ENCODE measurements at places on chromosomes 5 and 9.

DNA sequence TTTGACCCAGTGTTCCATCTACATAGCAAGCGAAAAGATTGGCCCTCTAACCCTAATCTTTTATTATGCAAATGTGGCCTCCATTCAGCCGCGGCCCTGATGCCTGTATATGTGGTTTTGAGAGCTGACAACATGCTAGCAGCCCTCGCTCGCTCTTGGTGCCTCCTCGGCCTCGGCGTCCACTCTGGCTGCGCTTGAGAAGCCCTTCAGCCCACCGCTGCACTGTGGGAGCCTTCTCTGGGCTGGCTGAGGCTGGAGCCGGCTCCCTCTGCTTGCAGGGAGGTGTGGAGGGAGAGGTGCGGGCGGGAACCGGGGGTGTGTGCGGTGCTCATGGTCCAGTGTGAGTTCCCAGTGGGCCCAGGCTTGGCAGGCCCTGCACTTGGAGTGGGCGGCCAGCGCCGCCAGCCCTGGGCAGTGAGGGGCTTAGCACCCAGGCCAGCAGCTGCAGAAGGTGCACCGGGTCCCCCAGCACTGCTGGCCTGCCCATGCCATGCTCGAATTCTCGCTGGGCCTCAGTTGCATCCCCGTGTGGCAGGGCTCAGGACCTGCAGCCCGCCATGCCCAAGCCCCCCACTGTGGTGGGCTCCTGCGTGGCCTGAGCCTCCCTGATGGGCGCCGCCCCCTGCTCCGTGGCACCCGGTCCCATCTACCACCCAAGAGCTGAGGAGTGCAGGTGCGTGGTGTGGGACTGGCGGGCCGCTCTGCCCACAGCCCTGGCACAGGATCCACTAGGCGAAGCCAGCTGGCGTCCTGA, 757.5 kb upstream of the CTNND2 start:
- DNase-seq: no peak

- DNase-seq: no peak
Observed at GRCh38 chr9:95091601-95092261, 225.8 kb downstream of the FANCC start.

DNA sequence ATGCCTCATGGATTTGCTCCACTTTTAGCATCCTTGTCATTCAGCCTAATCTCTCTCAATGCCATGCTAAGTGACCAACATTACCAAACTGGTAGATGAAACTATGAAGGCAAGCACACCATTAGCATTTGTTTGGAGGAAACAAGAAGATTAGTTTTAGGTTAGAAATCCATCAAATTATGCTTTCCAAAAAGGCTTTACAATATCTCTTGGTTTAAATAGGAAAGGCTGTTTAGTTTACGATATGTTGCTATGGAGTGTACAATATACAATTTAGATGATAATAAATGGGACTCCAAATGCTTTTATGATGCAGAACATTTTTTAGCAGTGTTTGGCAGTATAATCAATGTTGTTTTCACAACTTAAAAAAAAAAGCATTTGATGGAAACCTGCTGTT, 47.8 kb upstream of the CTXN3 start:
- no peak for DNase-seq

GRCh38 chr5:67732921-67733320, 482.6 kb upstream of the PIK3R1 start:
- DNase-seq: no peak

GRCh38 chr9:112332214-112332613, 1.2 kb downstream of the PTBP3 start:
- DNase-seq: no peak

GRCh38 chr5:136052692-136053335, 24.0 kb downstream of the TGFBI start:
- no peak for DNase-seq

DNA sequence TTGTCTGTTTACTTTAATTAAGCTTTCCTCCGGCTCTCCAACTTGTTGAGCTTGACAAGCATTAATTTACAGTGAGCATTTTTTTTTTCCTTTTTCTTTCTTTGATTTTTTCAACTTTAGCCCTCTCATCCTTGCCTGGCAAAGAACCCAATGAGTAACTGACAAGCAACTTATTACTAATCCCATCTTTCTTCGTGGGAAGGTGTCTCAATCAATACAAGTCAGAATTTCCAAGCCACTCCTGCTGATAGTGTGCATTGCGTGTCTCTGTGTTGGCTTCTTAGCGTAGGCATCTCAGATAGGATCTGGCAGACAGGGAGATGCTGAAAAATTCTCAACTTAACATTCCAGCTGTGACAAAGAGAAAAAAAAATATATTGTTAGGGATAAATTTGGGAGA, 527.7 kb upstream of the WWC1 start:
- DNase-seq: no peak

GRCh38 chr5:149151717-149152116, 10.4 kb downstream of the ABLIM3 start:
- DNase-seq: no peak

DNA sequence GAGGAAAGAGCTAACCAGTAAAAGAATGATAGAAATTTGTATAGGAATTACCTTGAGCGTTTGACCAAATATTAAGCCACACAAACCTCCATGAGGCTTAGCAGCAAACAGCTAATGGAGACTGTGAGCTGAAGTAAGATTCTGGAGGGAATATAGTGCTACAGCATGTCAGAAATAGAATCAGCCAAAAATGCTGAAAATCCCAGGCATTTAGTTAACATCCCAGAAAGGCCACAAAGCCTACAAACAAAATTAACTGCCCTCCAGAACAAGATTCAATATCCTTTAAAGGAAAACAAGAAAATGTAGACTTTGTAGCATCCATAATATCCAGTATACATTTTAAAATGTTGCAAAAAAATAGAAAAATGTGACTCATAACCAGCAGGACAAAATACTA, 257.8 kb upstream of the TUSC1 start:
- no peak for DNase-seq

GRCh38 chr9:128389395-128390149, 18.4 kb downstream of the URM1 start:
- no peak for DNase-seq

DNA sequence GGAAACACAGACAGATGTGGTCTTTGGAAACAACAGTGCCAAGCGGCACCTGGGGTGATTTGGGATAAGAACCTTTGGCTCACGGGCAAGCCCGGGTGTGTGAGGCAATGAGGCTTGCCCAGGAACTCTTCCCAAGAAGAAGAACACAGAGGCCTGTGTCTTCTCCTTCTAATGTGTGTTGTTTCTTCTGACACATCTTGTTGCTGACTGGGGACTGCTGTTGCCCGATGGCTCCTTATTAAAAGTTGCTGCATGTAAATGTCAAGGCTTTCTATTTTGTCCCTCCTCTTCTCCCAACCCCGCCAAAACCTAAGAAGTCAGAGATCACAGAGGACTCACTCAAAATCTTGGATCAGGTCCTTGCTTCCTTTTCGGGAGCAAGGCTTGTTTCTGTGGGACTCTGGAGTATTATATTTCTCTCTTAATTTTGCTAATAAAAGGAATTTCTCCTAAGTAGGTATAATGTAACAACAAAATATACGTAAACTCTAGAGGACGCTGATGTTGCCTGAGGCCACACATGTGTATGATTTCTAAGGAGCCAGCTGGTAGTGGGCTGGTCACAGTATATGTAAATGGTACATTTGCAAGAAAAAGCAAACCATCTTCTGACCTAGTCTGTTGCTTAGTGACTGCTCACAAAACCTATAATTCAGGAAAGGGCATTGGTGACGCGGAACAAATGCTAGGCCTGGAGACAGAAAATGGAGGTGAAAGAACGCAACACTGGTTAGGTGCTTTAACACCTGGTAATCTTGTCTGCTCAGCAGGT, 232.5 kb downstream of the GADD45G start:
- no peak for DNase-seq

GRCh38 chr5:38188591-38188990, 69.8 kb upstream of the EGFLAM start:
- no peak for DNase-seq

- no peak for DNase-seq
Observed at GRCh38 chr9:31135567-31135966, 1248.9 kb upstream of the ACO1 start.

GRCh38 chr5:1516615-1517601, 6.9 kb downstream of the LPCAT1 start:
- DNase-seq: no peak

- no peak for DNase-seq
Observed at GRCh38 chr5:56305001-56305950, 72.1 kb upstream of the ANKRD55 start.

DNA sequence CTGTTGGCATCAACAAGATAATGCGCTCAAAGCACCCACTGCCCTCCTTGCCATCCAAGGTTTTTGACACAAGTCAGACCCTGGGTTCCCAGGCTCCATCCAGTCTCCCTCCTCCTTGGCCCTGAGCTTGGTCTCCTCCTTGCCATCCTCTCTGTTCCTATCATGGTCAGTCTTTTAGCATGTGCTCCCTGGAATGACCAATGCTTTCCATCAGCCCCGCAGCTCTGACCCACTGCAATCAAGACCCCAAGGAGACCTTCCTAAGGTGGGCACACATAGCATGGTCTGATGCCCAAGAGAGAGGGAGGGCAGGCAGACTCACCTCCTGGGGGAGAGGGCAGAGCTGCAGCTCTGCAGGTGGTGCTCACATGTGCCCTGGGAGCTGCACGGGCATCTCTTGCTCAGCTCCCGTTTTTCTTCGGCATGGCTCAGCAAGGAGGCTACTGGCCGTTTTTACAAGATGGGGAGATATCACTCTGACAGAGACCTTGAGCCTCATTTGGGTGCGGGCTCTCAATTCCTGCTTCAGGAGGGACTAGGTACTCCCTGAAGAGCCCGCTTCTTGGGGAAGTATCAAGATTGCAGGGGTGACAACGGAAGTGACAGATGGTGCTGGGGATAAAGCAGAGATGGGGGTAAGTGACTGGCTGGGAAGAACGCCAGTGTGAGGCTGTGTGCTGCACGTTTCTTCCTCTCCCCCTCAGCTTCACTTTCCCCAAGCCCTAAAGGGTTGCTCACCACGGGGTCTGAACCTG, 3.3 kb downstream of the SEPTIN8 start:
- DNase-seq: no peak

- DNase-seq: no peak
Observed at GRCh38 chr5:20087299-20087698, 99.3 kb upstream of the CDH18 start.

DNA sequence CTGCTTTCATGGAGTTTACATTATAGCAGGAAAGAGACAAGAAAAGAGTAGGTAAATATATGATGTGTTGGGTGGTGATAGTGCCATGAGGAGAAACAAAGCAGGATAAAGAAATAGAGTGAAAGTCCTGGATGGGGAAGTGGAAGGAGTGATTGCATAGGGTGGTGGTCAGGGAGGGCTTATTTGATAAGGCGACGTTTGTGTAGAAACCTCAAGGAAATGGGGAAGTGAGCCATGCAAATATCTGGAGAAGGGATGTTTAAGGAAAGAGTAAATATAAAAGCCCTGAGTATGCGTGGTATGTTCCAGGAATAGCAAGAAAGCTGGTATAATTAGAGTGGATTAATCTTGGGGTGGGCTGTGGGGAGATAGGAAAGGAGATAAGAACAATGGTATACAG, 134.7 kb upstream of the SV2C start:
- no peak for DNase-seq

GRCh38 chr5:142382186-142382585, 57.4 kb upstream of the SPRY4 start:
- no peak for DNase-seq

- no peak for DNase-seq
Observed at GRCh38 chr5:150085950-150086715, at the start of gene CSF1R. Gene CSF1R, minus strand, starts transcription at chr5:150086554. Its CDS starts 127 bp downstream, at chr5:150086427.

DNA sequence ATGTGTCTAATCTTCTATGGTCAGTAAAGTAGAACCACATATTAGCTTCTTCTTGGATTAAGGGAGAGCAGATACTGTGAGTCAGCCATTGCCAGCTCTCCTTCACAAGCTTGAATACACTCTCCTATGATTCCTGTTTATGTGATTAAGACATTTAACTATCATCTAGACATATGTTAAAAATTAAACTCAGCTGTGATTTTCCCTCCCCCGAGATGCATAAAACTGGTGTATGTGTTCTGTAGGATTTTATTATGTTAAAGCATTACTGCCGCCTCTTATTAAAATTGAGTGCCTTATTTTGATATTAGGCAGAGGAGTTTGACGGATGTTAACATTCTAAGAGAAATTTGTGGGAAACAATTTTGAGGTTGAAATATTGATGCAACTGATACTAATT, 114.6 kb downstream of the ACTBL2 start:
- no peak for DNase-seq

DNA sequence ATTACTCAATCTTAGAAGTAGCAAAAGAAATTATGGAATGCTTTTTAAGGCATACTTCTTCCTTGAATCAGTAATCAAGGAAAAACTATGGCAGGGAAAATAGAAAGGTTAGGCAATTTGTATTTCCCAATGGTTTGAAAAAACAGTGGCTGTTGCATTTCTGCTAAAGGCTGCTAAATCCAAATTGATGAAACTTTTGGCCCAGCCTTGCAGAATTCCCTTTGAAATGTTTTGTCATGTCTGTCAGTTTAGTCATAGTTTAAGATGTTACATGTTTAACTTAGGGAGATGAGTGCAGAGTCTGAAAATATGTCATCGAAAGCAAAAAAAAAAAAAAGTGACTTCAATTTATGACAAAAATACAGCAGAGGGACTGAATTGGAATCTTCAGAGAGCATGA, 878.9 kb upstream of the WWC1 start:
- no peak for DNase-seq

GRCh38 chr5:36355516-36355915, 53.8 kb upstream of the RANBP3L start:
- no peak for DNase-seq

- no peak for DNase-seq
Observed at GRCh38 chr5:131613423-131613822, 21.6 kb downstream of the RAPGEF6 start.

DNA sequence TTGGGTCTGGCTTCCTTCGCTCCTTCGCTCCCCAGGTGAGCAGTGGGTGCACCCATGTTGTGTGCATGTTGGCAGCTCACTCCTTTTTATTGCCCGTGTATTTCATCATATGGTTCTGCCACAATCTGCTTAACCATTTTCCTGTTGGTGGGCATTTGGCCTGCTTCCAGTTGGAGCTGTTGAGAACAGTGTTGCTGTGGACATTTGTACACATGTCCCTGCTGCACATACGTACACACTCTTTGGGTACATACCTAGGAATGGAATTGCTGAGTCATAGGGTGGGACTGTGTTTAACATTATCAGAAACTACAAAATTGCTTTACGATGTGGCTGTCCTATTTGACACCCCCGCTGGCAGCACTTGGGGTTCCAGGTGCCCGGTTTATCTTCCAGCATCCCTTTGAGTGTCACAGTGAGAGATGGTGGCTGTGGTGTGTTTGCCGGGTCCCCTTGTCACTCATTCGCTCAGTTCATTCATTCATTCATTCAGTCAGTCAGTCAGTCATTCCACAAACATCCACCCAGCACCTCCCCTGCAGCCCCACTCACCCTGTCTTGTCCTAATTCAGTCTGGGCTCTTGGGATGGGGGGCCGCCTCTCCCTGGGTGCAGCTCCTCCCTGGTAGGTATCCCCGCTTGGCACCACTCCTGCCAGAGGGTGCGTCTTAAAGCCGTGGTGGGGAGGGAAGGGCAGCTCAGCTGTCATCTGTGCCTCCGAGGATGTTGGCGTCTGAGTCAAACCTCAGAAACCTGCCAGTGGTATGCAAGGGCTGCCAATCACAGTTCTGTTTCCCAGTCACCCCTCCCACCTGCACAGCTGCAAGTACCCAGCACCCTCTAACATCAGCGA, 7.9 kb upstream of the FIBCD1 start:
- DNase-seq: no peak

GRCh38 chr9:129558063-129558550, 62.8 kb downstream of the C9orf50 start:
- DNase-seq: no peak

Data from stimulated activated CD8-positive, alpha-beta memory T cell treated with anti-CD3 and anti-CD28 coated beads, Interleukin-4, amount 100 ng/mL, for 1 hour (primary cell).